ENCODE measurements at places on chromosomes 1 and 21.

DNA sequence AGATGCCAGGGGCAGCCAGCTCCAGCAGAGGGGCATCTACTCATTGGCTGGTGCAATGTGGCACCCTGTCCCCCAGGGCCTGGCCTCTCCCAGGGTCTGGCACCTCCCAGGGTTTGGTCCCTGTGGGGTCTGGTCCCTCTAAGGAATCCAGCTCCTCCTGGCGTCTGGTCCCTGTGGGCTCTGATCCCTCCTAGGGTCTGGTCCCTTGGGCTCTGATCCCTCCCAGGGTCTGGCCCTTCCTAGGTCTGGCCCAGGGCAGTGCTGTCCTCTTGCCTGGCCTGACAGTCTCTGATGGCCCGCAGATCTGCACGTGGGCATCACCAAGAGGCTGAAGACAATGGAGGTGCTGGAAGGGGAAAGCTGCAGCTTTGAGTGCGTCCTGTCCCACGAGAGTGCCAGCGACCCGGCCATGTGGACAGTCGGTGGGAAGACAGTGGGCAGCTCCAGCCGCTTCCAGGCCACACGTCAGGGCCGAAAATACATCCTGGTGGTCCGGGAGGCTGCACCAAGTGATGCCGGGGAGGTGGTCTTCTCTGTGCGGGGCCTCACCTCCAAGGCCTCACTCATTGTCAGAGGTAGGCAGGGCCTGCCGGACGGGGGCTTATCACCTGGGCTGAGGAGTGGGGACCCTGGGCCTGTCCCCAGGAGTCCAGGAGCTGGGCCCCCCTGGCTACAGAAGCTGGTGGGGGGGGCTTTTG lies 73.9 kb downstream of the OBSCN start:
- no peak for DNase-seq

GRCh38 chr21:19268686-19269085 lies 865.1 kb upstream of the TMPRSS15 start:
- DNase-seq = no peak

DNA sequence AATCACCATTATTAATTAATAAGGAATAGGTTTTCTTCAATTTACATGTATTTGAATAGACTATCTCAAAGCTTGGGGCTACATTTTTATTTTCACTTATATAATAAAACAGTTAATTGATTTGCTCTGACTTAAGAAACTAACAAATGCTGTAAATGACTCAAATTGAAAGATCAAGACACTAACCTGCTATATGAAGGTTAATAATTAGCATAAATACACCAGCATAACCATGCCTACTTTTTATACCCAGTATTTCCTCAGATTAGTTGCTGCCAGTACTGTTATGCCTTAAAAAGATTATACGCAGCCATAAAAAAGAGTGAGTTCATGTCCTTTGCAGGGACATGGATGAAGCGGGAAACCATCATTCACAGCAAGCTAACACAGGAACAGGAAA lies 1545.1 kb downstream of the AMY1C start:
- no peak for DNase-seq

GRCh38 chr21:33761441-33762036 lies 119.2 kb downstream of the ITSN1 start:
- DNase-seq = no peak

DNA sequence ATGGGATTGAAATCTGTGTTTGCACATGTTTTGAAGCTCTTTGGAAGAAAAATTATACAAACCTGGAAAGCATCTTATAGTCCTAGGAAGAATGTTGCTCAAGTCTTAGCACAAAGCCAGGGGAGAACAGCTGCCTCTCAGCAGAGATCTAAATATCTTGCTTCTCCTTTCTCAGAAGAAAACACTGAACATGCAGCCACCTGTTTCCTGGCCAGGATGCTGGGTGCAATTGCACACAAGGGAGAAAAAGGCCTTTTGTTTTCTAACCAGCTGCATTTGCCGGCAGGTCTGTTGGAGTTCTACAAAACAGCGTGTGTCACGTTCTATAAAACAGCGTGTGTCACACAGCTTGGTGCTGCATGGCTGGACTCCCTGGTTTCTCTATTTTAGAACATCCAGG lies 259.6 kb upstream of the PLD5 start:
- peak; percentile 17 for DNase-seq

- DNase-seq = no peak
These were observed 29.9 kb downstream of the TTF2 start for GRCh38 chr1:117089996-117090395.

DNA sequence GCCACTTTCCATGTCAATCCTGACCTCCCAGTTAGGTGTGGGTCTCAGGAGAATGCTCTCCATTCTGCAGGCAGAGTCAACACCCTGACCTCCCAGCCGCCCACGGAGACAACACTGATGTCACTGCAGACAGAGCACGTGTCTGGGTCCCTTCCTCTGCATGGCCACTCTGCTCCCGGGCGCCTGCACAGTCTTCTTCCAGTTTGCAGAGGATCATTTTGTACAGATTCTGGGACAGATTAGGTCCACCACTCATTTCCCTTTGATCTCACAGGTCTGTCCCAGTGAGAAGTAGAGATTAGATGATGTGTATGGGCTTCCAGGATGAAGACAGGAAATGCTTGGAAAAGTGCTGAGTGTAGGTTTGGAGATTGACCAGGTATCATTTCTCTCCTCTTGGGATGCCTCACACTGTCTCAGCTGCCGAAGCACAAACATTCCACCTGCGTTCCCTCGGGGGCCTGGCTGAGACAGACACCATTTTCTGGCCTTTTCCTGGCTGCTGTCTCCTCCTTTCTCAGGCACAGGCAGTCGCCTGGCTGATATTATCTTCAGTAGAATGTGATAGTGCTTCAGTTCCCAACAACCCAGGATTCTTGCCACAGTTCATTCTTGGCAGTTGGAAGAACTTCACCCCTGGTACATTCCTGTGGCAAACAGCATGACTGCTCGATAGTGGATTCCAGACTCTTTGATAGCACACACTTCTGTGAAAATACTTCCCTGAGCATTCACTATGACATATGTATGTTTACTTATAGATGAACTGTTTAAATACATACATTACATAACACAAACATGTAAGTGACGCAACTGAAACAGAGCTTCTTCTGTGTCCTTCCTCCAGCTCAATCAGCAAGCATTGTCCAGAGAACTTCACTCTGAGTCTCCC lies 7.9 kb downstream of the MYBPHL start:
- DNase-seq = no peak

GRCh38 chr1:36514501-36514900 lies 31.8 kb upstream of the CSF3R start:
- no peak for DNase-seq

DNA sequence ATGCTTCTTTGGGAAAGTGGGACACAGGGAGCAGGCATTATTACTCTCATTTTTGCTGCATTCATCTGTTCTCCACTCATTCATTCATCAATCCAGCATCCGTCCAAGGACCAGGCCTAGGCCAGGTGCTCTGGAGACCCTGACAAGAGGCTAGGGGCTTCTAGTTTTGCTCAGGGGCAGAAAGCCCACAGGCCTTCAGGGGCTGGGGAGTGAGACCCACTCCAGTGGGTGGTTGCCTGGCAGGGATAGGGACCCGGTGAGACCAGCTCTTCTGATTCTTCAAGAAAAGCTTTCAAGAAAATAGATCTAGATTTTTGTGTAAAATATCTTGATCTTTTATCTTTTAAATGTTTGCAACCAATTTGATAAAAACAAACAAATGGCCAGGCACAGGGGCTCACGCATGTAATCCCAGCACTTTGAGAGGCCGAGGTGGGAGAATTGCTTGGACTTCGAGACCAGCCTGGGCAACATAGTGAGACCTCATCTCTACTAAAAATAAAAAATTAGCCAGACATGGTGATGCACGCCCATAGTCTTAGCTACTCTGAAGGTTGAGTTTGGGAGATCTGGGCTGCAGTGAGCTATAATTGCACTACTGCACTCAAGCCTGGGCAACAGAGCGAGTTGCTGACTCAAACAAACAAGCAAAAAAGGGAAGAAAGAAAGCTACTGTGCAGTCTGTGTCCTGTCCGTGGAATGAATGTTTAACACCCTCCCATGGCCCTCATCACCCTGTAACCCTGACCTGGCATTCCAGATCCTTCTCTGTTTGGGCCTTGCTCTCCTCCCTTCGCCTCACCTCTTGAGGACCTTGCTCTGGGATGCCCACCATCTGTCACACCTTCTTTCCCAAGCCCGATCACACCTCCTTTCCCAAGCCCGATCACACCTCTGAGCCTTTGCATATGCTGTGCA lies 17.3 kb upstream of the LRP8 start:
- no peak for DNase-seq

DNA sequence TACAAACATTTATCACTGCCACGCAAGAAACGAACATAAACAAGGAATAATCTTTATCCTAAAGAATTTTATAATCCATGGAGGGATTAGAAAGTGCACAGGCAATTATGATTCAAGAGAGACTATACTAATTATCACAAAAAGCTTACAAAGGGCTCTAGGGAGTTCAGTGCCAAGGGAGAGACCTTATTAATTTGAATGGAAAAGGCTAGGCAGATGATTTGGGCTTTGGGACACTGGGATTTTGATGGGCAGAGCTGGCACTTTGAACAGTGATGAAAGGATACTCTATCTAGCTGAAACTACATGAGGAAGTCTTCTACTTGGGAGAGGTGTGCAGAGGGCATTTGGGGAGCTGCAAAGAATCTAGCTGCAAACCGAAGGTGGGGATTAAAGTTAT lies 48.9 kb upstream of the IVNS1ABP start:
- DNase-seq = no peak

DNA sequence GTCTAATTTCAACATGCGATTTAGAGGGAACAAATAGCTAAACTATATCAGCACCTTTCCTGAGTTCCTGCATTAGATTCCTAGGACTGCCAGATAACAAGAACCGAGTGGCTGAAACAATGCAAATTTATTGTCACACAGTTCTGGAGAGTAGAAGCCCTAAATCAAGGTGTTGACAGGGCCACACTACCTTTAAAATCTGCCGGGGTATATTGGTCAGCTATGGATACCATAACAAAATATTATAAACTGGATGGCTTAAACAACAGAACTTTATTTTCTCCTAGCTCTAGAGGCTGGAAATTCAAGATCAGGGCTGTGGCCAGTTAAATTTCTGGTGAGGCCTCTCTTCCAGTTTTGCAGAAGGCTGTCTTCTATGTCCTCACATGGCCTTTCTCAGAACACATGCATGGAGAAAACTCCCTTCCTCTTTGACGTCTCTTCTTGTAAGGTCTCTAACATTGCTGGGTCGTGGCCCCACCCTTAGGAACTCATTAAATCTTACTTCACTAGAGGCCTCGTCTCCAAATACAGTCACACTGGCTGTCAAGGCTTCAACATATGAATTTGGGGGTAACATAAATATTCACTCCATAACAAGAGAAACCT lies 144.3 kb downstream of the FCRL5 start:
- no peak for DNase-seq

DNA sequence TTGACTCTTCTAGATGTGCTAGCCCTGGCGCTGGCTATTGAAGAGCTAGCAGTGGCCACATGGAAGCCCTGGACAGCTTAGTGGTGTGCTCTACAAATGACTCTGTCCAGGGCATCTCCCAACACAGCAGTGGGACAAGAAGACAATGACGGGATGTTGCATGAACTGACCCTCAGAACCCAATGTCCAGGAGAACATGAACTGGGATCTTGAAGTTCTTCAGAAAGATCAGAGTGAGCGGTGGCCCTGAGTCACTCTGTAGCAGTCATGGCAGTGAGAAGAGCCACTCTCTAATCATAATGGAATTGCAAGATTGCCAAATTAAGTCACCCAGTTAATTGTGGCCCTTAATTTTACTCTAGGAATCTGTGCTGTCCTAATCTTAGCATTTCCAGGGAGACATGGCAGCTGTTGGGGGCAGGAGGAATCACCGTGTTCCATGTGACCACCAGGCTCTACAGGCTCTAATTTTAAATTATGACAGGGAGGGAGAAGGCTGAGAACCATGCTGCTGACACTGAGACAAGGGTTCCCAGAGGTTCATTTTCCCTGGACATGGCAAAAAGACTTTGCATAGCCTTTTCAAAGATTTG lies 10.2 kb upstream of the OBSCN start:
- no peak for DNase-seq

DNA sequence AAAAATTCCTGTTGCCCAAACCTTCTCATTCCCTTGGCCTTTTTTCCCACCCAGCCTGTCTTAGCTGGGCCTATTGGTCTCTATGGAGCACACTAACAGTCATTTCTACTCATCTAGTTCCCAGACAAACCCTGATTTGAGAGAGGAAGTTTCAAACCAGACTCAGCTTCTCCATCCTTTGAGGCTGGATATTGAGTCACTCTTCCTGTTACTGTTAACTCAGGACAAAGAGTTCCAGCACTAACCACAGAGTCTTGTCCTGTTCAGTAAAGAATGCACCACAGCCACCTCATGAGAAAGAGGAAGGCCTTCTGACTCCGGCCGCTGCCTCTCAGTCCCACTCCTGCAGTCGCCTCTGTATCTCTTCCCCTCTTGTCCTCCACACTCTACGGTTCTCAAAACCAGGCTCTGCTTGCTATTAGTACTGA lies 137.8 kb downstream of the PTPRC start:
- DNase-seq = no peak

GRCh38 chr1:180415236-180415848 lies 87.0 kb downstream of the ACBD6 start:
- DNase-seq = no peak

DNA sequence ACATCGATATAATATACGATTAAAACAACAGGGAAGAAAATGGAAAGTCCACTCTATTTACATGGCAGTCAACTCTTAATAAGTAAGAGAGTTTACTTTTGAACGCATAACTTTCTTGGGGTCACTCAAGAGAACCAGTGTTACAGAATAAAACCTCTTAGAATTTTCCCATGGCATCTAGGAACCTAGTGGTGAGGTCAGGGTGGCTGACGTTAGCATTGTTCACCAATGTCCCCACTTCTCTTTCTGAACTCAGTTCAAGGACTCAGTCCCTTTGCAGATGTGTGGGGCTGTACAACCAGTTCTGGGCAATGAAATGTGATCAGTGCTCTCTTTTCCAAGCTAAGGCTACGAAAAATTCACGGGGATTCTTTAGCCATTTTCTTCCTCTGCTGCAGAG lies 2.6 kb upstream of the RNF2 start:
- no peak for DNase-seq

DNA sequence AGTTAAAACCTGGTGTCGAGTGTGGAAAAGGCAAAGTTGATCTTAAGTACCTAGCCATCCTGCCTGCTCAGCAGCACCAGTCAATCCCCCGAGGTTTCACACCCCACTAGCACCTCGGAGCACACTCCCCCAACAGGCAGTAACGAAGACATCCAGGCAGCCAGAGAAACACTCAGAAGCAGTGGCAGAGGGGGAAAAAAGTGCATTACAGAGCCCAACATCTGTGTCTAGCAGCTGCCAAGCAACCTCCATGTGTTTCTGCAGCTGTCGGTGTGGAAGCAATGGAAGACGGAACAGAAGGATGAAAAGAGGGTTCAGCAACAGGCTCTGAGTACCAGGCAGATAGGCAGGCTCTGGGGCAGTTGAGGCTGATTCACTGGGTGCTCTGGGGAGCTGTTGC lies 73.4 kb upstream of the PROX1 start:
- DNase-seq = no peak

- no peak for DNase-seq
These were observed 25.0 kb downstream of the CAPN2 start for GRCh38 chr1:223737342-223737741.
